Activated CD4-positive, CD25-positive, alpha-beta regulatory T cell treated with anti-CD3 and anti-CD28 coated beads, Interleukin-2, amount 50 U/mL, for 16 hours (primary cell): ENCODE measurements at places on chromosomes 11 and 22.

GRCh38 chr11:32366666-32367065 is 68.7 kb downstream of the WT1 start:
- no peak for DNase-seq

DNA sequence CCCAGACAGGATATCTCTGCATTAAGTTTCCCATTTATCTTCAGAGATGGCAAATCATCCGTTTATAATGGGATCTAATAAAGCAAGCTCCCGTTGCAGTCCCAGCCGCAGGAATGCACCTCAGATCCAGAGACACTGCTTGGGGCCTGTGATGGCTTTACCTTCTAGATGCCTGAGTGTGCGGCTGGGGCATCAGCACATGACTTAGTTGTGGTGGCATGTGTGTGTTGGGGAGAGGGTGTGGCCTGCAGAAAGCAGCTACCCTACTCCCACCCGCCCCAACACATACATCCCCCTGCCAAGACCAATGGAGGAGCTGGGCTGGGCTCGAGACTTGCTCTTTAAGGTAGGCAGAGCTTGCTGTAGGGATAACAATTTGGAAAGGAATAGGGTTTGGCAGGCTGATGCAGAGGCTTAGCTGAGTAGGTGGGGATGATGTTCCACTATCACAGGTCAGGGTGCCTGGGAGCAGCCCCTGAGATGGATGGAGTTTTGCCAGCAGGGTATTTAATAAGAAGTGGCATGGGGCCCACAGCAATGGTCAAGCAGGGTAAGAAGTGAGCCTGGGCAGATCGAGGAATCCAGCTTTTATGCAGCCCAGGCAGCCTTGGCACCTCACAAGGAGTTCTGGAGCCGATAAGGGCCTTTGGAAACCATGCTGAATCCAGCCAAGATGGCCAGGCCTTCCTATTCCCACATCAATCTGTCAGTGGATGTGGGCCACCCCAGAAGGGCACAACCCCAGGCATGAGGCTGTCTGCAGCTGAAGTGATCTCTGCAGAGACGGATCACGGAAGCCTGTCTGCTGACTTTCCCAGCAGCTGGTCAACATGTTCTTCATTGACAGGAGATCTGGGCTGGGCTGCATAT is 601.3 kb downstream of the BUD13 start:
- no peak for DNase-seq

DNA sequence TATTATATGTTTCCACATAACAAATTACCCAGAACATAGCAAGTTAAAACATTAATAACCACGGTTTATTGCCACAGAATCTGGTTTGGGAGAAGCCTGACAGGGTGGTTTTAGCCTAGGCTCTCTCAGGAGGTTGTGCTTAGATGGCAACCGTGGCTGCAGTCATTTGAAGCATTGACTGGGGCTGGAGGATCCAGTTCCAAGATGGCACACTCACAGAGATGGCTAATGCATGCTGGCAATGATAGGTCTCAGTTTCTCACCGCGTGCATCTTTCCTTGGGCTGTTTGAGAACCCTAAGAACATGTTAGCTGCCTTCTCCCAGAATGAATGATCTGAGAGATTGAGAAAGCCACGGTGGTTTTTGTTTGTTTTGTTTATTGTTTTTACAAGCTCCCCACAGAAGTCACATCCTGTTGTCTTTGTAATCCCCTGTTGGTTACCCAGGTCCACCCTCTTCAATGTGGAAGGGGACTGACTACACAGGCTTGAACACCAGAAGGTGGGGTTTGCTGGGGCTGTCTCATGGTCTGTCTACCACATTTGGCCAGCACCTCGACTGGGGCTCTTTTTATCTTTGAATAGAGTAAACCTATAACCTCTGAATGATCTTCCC is 36.6 kb upstream of the GRAMD1B start:
- DNase-seq = no peak

DNA sequence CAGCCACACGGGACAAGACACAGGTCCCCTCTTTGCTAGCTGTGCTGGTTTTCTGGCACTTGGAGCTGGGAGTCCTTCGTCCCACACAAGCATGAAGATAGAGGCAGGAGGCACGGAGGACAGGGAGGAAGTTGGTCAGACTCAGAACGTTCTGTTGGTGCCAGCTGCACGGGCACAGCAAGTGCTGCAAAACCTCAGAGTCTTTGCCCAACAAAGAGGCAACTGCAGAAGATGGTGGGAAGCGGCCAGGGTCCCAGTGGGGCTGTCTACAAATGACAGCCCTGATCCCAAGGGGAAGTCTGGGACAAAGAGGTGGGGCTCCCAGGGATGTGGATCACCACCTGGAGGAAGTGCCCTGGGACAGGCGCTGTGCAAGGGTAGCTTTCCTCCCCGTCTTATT is 9.4 kb upstream of the OSM start:
- no peak for DNase-seq

DNA sequence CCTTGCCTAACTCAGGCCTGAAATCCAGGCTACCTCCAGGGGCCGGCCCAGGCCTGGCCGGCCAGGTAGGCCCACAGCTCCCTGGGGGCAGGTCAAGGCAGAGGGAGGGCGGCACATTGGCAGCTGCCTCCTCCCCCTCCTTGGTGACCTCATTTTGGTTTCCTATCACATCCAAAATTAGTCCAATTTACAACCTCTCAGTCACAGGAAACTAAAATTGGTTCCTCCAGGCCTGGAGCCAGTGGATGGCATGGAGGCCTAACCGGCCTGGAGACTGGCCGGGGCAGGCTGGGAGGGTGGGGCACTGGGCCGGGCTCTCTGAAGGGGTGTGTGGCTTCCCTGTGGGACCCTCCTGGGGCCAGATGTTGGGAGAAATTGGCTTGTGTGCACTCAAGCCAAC is 35.9 kb downstream of the LRRC10B start:
- DNase-seq = no peak

GRCh38 chr11:38169286-38169685 is 1571.2 kb upstream of the RAG2 start:
- no peak for DNase-seq
